ENCODE measurements at places on chromosomes 3 and 15.
A peak's percentile ranks its signal among the peaks of the same experiment; 100 is the strongest.

GRCh38 chr3:10434938-10435336, 70.4 kb downstream of the ATP2B2 start:
- DNase-seq = no peak

- no peak for DNase-seq
These were observed 17.5 kb downstream of the COPS2 start for GRCh38 chr15:49137861-49138260.

DNA sequence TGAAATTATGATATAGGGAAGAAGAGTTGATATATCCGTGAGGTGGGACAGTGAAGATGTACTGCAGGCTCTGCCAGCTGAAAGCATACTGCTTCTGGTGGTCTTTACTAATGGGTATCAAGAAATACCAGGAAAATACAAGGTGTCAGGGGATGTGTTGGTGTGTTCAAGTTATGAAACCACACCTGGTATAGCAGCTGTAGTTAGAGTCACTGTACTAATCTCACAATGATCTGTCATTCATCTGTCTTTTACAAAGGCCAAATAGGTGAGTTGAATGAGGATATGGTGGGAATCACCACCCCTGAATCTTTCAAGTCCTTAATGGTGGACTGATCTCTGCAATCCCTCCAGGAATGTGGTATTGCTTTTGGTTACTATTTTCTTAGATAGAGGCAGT, 152.7 kb downstream of the NFKBIZ start:
- no peak for DNase-seq

DNA sequence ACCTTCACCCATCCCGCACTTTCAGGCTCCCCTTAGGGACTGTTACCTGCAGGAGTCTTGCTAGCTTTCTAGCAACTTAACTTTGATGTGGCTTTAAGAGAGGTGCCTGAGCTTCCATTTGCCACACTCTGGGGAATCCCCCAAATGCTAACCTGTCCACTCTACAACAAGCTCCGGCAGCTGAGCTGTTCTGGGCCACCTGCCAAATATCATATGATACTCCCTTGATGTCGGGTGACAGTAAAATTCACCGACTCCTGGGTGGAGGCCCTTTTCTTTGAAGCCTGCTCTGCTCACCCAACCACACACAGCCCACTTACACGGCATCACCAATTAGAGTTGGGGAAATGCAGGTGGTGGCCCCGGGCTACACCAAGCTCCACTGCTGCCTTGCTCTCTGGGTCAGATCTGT, 38.0 kb upstream of the XCR1 start:
- DNase-seq = peak; percentile 21

- DNase-seq = no peak
These were observed 3.2 kb downstream of the ULK3 start for GRCh38 chr15:74839526-74840395.

DNA sequence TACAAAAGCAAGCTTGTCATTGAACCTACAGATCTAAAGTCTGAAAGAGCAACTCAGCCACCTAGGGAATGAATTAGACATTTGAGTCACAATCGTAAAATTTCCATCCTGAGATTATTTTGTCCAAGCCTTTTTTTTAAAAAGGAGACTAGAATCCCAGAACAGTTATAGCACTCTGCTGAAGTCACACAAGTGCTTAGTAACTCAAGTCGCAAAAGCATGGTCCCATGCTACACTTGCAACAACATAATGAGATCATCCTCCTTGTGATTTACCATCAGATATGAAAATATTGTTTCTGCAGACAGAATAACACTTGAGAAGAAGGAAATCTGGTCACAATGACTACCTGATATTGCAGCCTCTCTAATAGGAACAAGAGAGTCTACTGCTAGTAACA, 106.7 kb downstream of the ZIC4 start:
- peak; percentile 54 for DNase-seq

DNA sequence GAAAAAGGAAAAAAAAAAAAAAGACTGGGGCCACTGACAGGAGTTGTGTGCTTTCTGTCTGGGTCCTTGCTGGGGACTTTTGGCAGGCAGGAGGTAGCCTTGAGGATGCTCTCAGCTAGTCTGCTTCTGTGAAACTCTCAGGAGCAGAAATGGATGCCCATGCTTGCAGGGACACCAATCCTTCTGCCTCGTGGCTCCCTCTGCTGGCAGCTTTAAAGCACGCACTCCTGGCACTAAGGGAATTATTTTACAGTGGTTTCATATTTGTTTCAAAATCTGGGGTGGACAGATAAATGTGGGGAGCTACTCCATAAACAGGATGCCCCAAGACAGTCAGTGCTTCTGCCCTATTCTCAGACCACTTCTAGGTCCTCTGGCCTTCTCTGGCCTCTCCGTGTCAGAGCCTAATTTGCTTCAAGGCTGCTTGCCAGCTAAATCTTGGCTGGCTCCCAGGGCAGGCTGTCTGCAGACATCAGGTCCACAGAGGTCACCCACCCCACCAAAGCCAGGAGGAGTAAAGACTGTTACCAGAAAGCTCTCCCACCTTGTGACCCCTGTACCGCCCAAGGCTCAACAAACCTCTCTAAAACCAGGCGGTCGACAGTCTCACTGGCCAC, 17.1 kb downstream of the TRAIP start:
- peak; percentile 62 for DNase-seq

- DNase-seq = no peak
These were observed 13.7 kb downstream of the SIAH2 start for GRCh38 chr3:150749255-150749654.

GRCh38 chr3:118587037-118587741, 447.5 kb downstream of the IGSF11 start:
- peak; percentile 43 for DNase-seq

Data from Daoy (cell line).